ENCODE measurements at places on chromosomes 5 and 9.

DNA sequence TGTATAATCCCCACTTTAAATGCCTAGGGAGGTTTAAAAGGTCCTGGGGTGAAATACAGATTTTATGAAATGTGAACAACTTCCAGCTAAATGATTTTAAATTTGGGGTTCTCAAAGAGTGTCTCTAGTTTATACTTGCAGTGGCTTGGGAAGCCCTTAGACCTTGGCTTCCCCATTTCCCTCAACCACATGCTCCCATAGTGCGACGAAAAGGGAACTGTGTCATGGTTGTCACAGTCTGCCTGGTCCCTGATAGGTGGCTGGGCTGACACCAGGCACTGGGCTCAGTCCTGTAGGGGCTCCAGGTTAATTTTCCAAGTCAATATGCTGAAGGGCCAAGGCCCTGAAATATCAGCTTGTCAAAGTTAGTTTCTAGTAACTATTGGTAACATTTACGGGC lies 10.4 kb upstream of the CXCL14 start:
- DNase-seq: no peak

- DNase-seq: peak; percentile 83
Measured at GRCh38 chr9:117704024-117704575, at the start of gene TLR4. Gene TLR4 (plus strand): TSS chr9:117704403. CDS start chr9:117704473, 70 bp downstream.

GRCh38 chr5:155953335-155953734 lies 373.6 kb upstream of the SGCD start:
- no peak for DNase-seq

GRCh38 chr9:132739710-132740310 lies 69.5 kb downstream of the GTF3C4 start:
- no peak for DNase-seq

DNA sequence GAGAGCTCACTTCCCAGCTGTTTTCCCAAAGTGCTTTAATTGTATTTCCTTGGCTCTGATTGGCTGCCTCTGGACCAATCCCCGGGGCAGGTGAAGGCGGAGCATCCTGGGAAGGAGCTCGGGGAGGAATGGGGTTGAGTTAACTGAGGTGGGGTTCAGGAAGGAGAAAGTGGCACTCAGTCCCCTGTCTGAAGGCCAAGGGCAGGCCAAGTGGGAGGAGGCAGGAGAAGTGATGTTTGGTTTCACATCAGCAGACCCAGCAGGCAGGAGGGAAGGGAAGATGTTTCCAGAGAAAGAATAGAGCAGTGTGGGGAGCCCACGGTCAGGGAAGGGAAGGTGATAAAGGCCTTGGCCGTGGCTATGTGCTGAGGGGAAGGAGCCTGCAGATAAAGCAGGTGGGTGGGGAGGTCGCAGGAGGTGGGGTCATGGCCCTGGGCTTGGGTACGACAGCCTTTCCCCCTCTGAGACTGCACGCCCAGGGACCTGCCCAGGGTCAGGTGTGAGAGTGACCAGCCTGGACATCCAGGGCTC lies 3.1 kb downstream of the TSPAN17 start:
- no peak for DNase-seq

- no peak for DNase-seq
Measured at GRCh38 chr5:154540600-154540999, 62.6 kb upstream of the HAND1 start.

DNA sequence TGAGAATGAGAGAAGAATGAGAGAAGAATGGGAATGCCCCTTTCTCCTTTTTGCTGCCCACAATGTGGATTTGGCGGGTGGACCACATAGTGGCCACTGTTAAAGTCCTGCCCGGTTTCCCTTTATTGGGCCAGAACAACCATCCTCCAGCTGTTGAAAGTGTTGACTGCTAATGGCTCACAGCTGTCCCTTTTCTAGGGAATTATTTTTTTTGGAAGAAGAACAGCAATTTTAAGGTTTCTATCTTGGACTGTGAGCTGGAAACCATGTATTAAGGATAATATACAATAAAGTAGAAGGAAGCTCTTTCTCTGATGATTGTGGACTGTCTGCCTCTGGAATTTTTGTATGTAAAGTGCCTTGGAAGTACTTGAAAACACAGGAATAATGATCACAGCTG lies 185.9 kb downstream of the DMRT2 start:
- no peak for DNase-seq

GRCh38 chr9:38621434-38622287 lies 1.3 kb upstream of the ANKRD18A start:
- no peak for DNase-seq

- no peak for DNase-seq
Measured at GRCh38 chr9:120436446-120436845, 143.5 kb downstream of the CDK5RAP2 start.

DNA sequence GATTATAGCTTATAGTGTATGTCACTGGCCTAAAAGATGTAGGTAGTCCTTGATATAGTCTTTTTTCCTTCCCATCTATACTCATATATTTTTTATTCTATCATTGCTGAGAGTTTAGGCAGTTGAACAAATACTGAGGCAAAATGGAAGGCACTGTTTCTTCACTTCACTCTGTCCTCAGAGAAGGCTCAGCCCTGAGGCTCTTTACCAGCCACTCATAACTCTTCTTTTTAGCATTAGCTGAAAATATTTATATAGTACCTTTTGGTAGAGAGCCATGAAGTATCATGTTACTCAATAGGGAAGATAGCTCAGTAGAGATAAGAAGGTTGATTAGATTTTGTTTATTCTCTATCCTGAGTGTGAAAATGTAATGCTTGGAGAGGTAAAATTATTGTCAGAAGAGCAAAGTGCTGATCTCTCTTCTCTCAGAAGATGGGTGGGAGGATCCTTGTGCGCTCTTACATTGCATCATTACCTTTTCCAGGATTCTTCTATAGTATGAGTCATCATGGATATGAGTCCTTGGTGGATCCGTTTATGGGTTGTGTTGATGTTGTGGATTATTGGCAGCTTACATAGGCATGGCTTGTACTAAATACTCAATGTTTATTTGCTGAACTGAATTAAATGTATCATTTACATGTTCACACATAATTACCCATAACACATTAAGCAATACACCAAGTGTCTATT lies 88.1 kb downstream of the ANXA1 start:
- DNase-seq: no peak

DNA sequence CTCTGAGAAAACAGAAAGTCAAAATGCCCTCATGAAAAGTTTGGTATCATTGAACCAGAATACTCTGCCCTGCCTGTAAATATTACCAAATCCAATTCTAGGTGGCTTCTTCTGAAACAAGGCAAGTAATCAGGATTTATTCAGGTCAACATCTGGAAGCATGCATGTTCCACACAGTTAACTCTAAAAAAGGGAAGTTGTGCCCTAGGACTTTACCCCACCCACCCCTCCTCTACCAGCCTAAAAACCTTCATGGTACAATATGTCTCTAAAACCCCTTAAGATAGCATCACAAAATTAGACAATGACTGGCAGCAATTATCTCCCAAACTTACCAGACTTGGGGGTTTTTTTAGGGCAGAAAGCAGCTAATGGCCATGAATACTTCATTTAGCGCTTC lies 414.8 kb upstream of the SLC30A5 start:
- DNase-seq: no peak

DNA sequence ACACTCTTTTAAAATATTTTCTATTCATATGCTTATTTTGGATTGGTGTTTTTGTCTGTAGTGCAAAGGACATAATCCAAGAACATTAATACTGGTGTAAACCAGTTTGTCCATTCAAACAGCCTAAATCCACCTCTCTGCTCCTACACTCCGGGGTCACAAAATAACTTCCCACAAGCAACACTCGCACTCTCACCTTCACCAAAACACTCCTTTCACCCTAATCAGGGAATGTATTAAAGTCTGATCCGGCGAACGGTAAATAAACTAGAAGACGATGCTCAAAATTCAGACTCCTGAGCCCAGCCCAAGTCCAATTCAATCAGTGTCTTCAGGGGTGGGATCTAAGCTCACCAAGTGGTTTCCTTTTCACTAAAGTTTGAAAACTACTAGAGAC lies 649 bp downstream of the AP3B1 start:
- DNase-seq: no peak

GRCh38 chr5:109374625-109375024 lies 35.1 kb downstream of the PJA2 start:
- no peak for DNase-seq

- DNase-seq: no peak
Measured at GRCh38 chr5:74639807-74640449, 600 bp downstream of the ENC1 start.
